ENCODE measurements at places on chromosomes 2 and 18. TPM values are rescaled to one million over a fixed set of nuclear protein-coding genes. Genes with fewer than 3 reads are reported as not detected.

C1GALT1C1L gene
- total RNA-seq, result 0.19 TPM

GRCh38 chr2:60984720-60985119, 32.8 kb upstream of the PEX13 start:
- no peak overlapping the region for H3K27ac ChIP-seq
- H3K4me3 ChIP-seq, result no peak overlapping the region
- H3K36me3 ChIP-seq, result peaks cover 8% of the 10 kb centered on the region

GRCh38 chr2:26424221-26424620, 22.5 kb downstream of the DRC1 start:
- DNase-seq, result peak; percentile 19
- H3K27me3 ChIP-seq, result peaks cover 18% of the 10 kb centered on the region
- no peak overlapping the region for H3K27ac ChIP-seq

DNA sequence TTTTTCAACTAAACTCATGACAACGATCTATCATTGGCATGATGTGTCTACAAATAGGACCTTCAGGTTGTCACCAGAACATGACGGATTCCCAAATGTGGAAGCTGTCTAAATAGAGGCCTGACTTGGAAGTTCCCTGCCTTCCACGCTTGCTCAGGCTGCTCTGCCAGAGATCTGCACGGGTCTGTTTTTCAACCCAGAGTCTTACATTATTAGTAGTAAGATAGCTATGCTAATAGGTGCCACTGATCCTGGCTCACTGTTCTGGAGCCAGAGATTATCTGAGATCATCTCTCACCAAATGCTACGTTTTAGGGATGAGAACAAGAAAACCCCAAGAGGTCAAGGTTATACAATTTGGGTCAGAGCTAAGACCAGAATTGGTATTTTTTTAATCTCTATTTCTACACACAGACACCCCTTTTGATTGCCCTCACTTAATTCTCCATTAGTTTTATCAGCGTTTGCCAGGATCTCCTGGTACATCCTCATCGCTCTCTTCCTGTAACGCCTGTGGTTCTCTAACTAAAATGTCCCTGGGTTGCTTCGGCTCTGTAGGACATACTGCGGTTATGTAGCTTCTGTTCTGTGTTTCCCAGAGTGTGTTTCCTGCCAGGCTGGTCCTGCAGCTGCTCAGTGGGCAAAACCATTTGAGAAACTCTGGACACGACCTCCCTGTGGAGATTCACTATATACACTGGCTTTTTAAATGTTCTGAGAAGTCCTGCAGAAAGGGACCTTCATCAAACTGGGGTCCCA, 5.7 kb downstream of the CDC42EP3 start:
- no peak for DNase-seq
- no peaks in the 10 kb centered on the region for H3K27me3 ChIP-seq
- H3K4me1 ChIP-seq, result peaks cover 49% of the 10 kb centered on the region

- peaks cover 35% of the 10 kb centered on the region for H3K27me3 ChIP-seq
- no peak overlapping the region for H3K4me3 ChIP-seq
- H3K36me3 ChIP-seq, result no peaks in the 10 kb centered on the region
- peaks cover 17% of the 10 kb centered on the region for H3K4me1 ChIP-seq
- no peak for DNase-seq
These were observed 52.2 kb downstream of the VAPA start for GRCh38 chr18:9965711-9966624.

PSMA8 gene
- total RNA-seq, result 1.1 TPM

- no peak for DNase-seq
- peaks cover 4% of the 10 kb centered on the region for H3K36me3 ChIP-seq
- H3K4me1 ChIP-seq, result peaks cover 64% of the 10 kb centered on the region
- no peaks in the 10 kb centered on the region for H3K27me3 ChIP-seq
- no peak overlapping the region for H3K4me3 ChIP-seq
These were observed 12.5 kb upstream of the HNRNPLL start for GRCh38 chr2:38615237-38615636.

ANKRD30B gene
- total RNA-seq, result not detected

CNOT9 gene
- total RNA-seq, result 111 TPM

- no peaks in the 10 kb centered on the region for H3K27me3 ChIP-seq
- H3K4me3 ChIP-seq, result no peak overlapping the region
- no peak overlapping the region for H3K27ac ChIP-seq
- no peak for DNase-seq
- H3K4me1 ChIP-seq, result peaks cover 18% of the 10 kb centered on the region
- peaks cover 1% of the 10 kb centered on the region for H3K36me3 ChIP-seq
These were observed 75.9 kb upstream of the LCLAT1 start for GRCh38 chr2:30371028-30371689.

PROKR1 gene
- total RNA-seq, result not detected

DNA sequence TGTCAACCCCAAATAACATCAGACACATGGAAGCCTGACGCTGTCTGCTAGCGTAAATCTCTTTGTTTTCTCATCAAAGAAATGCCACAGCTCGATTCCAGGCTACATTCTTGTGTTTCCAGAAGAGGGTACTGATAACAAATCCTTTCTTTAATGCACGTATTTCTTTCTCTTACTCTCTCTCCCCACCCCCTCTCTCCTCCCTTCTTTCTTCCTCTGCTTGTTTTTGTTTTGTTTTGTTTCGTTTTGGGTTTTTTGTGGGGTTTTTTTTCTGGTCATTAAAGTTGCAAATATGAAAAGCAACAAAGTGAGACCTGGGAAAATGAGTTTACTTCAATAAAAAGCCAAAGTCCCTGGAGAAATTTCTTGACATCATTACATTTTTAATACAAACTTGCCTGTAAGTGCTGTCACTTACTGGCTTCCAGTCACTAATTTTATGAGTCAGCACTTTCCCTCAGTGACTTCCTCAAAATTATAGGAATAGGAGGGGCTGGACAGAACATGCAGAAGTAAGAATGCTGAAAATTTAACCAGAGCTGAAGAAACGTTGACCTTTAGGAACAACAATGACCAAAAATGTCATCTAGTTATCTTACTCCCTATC, 106.7 kb upstream of the NABP1 start:
- H3K27me3 ChIP-seq, result peaks cover 58% of the 10 kb centered on the region
- no peak for DNase-seq
- peaks cover 36% of the 10 kb centered on the region for H3K4me1 ChIP-seq

- no peak for DNase-seq
- no peak overlapping the region for H3K27ac ChIP-seq
- H3K27me3 ChIP-seq, result peaks cover 8% of the 10 kb centered on the region
- no peaks in the 10 kb centered on the region for H3K4me1 ChIP-seq
- no peaks in the 10 kb centered on the region for H3K36me3 ChIP-seq
These were observed 173.8 kb upstream of the HDAC4 start for GRCh38 chr2:239574434-239575156.

DNA sequence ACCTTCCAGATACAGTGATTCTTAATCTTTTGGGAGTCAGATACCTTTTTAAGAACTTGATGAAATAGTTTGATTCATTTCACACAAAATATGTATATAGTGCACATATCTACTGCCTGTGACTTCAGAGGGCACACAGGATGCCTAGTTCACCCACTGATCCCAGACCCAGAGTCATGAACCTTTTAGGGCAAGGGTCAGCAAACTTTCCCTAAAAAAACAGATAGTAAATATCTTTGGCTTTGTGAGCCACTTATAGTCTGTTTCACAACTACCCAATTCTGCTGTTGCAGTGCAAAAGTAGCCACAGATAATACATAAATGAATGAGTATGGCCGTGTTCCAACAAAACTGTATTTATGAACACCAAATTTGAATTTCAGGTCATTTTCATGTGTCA, 124.9 kb downstream of the ANKRD44 start:
- no peak overlapping the region for H3K4me3 ChIP-seq
- no peak for DNase-seq
- peaks cover 62% of the 10 kb centered on the region for H3K4me1 ChIP-seq
- H3K27ac ChIP-seq, result peak overlapping the region; percentile 5
- peaks cover 50% of the 10 kb centered on the region for H3K36me3 ChIP-seq

PLGLB2 gene
- total RNA-seq, result 2.7 TPM

GRCh38 chr2:241738040-241738686, 3.7 kb downstream of the D2HGDH start:
- H3K36me3 ChIP-seq, result peaks cover 2% of the 10 kb centered on the region
- DNase-seq, result no peak
- H3K4me3 ChIP-seq, result no peak overlapping the region
- H3K27ac ChIP-seq, result no peak overlapping the region

DNA sequence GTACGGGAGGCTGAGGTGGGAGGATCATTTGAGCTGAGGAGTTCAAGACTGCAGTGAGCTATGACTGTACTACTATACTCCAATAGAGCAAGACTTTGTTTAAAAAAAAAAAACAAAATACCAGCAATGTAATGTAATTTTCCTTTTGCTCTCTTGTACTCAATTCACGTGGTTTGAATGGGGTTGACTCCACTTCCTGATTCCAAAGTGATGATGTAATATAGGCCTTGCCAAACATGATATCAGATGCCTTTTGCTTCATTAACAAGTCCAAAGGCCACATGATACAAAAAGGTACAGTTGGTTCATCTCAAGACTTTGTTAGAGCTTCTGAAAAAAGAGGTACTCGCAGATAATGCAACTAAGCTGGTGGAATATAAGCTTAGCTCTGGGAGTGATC, 321.8 kb downstream of the ZEB2 start:
- peak overlapping the region; percentile 52 for H3K27ac ChIP-seq
- no peaks in the 10 kb centered on the region for H3K27me3 ChIP-seq
- peaks cover 40% of the 10 kb centered on the region for H3K36me3 ChIP-seq
- DNase-seq, result no peak
- H3K4me1 ChIP-seq, result peaks cover 65% of the 10 kb centered on the region
- no peak overlapping the region for H3K4me3 ChIP-seq

DNA sequence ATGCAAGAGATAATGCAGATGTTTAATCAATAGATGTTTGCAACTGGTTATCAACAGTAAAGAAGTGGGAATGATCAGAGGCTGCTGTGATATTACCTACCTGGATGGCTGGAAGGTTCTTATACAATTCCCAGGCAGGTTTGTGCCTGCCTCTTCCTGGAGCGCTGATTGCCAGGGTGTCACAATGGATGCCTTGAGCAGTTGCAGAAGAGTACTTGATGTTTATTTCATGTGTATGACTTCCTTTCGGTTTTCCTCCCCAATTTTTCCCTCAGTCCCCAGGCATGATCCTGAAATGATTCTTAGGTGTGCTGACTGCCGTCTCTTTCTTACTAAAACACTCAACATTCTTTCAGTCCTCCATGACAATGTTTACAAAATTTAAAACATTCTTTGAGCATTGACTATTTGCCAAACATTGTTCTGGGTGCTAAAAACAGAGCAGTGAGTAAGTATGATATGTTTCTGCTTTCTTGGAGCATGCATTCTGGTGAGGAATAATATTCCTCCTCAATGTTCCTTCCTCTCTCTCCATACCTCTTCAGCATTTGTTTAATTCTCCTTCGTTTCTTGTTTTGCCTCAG, 416.6 kb upstream of the TRIB2 start:
- peaks cover 49% of the 10 kb centered on the region for H3K4me1 ChIP-seq
- H3K4me3 ChIP-seq, result no peak overlapping the region
- DNase-seq, result no peak
- H3K27ac ChIP-seq, result no peak overlapping the region
- H3K36me3 ChIP-seq, result peaks cover 16% of the 10 kb centered on the region

DNA sequence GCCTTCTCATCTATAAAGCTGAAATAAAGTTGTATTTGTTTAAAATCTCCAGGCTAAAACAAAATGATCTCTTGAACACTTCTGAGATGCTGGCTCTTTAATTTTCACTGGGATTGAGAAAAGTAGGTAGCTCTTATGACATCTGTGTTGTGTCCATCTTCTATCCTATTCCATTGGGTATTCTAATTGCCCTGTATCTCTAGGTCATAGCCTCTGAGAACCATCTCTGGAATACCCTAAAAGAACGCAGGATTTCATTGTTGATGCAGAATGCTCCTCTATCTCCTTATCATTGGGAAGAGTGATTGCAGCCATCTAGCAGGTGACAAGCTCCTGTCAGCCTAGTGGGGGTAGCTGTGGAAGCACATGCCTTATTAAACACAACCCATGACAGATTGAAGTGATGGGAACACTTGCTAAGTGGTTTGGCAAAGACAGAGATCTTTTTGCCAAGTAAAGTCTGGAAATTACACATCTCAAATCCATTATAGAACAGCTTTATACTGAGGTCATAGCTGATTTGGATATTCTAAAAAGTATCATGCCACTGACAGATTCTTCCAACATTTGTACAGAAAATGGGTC, 178.2 kb downstream of the TDRD15 start:
- H3K4me1 ChIP-seq, result no peaks in the 10 kb centered on the region
- H3K27ac ChIP-seq, result no peak overlapping the region
- H3K27me3 ChIP-seq, result no peaks in the 10 kb centered on the region

DNA sequence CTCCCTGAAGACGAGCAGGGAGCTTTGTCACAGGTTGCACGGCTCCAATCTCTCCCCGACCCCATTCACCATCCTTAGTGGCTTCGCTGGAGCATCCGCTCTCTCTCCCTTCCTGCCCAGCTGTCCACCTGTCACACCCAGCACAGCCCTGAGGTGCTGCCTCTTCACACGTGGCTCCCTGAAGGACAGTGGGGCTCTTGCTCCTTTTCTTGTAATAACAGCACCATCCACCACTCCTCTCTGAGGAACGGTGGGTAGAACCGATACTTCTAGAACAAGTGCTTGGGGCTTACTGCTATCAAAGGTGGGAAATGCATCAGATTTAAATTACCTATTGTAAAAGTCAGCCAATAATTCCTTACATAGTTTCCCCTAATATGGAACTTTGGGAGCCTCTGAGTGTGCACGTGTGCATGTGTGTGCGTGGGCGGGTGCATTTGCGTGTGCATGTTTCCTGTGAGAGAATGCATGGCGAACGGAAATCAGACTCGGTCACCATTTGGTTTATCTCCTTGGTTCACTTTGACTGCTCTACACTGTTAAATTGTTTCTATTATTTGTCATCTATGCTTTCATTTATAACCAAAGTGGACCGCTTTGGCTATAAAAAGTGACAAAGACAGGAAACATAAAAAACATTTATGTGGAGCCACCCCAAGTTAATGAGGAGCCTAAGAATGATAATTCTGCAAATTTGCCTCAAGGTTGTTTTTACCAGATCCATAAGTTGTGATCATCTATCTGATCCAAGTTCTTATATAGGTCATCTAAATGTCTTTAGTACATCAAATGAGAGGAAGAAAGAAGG, 39.1 kb downstream of the KLHL29 start:
- no peaks in the 10 kb centered on the region for H3K4me1 ChIP-seq
- no peaks in the 10 kb centered on the region for H3K27me3 ChIP-seq
- no peak overlapping the region for H3K27ac ChIP-seq
- H3K36me3 ChIP-seq, result no peaks in the 10 kb centered on the region
- no peak overlapping the region for H3K4me3 ChIP-seq
